ENCODE measurements at places on chromosomes 4 and X.

DNA sequence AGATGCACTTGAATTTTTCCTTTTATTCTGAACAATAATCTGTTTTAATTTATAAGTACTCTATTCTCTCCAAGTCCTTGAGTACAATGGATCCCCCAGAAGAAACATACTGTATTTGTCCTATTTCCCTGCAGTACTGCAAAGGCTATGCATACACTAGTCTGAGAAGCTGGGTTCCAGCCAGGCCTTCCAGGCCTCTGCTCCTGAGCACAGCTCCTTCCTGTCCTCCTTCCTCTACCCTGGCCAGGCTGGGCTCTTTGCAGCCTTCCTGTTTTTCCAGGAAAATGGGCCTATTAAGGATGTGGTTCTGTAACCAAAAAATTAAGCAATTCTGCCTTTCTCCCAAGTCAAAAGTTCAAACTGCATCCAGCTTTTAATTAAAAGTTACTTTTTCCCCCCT lies 68.0 kb upstream of the STIM2 start:
- DNase-seq: no peak

DNA sequence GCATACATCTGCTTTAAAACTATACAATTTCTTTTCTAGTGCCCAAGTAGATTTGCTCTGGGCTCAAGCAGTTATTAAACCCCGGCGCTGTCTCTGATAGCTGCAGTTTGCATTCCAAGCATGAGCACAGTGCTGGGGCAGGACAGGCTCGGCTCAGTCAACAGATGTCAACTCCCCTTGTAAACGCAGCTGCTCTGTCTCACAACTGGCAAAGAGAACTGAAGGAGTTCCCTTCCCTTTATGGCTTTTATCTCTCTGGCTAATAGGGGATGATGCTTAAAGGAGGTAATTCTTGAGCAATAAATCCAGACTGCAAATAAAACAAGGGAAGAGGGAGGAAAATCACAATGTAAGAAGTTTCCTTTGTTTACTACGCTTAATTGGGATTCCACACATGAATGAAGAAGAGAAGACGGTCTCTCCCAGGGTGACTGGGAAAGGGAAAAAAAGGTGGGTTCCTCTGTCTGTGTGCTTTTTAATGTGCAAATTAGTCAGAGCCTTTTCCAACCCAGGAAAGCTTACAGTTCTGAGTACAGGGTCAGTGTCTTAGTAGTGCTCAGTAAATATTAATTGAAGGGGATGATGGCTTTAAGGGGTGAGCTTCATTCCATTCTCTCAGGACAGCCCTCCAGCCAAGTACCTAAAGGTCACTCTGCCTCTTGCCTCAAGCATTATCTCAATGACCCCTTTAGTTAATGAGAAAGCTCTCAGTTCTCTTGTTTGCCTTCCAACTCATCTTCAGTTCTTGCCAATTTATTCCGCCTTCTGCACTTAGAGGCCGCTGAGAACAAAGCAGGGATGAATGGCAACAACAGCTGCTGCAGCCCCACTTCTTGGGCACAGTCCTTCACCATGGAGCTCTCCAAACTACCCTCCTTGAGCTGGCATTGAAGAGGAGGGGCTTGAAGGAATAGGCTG lies 155.7 kb upstream of the JADE1 start:
- no peak for DNase-seq

- DNase-seq: no peak
Observed at GRCh38 chr4:164977243-164978164, at the start of gene TRIM61. Gene TRIM61, minus strand, starts transcription at chr4:164977657. Its CDS starts 7,655 bp downstream, at chr4:164970002.

GRCh38 chrX:53449632-53450031 lies 15.5 kb upstream of the HSD17B10 start:
- DNase-seq: no peak

DNA sequence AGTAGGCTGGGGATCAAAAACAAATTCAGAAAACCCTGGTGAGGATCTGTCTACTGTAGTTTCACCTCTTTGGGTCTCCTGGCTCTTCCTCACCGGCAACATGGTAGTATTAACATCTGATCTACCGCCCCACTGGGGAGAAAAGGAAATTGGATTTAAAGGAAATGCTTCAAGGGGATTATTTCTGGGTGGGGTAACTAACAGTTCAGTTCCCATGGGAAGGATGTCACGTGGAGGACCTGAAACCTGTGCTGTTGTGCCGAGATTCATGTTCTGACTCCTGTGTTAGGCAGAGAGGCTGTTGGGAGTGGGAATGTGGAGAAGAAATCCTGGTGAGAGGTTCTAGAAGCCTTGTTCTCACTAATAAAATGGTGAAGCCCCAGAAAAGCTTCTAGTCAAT lies 254.4 kb downstream of the BCOR start:
- DNase-seq: peak; percentile 39

- DNase-seq: no peak
Observed at GRCh38 chr4:136754810-136755530, 777.3 kb downstream of the PCDH18 start.

DNA sequence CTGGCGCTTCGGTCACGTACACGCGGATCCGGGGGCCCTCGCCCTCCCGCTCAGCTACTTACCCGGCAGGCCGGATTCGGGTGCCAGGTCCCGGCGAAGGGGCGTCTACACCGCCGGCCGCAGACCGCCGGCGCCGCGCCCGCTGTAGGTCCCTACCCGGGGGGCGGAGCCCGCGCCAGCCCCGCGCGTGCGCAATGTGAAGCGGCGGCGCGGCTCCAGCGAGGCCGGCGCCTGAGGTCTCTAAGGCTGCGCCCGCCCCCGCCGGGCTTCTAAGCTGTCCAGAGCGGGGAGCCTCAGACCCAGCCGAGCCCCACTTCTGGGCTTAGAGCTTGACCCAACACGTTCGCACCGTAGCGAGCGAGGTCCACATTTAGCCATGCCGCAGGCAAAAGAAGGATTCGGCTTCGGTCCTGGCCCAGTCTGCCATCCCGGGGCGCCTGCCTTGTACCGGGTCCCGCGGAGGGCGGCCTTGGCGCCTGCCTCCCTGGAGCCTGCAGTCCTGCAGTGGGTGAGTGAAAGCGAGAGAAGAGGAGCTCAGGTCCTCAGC lies at the start of gene ZNF518B:
TSS of gene ZNF518B (minus strand) at position 172 of the 547 bp plus-strand sequence. CDS start 11,098 bp downstream, outside the sequence.
- DNase-seq: peak; percentile 3

DNA sequence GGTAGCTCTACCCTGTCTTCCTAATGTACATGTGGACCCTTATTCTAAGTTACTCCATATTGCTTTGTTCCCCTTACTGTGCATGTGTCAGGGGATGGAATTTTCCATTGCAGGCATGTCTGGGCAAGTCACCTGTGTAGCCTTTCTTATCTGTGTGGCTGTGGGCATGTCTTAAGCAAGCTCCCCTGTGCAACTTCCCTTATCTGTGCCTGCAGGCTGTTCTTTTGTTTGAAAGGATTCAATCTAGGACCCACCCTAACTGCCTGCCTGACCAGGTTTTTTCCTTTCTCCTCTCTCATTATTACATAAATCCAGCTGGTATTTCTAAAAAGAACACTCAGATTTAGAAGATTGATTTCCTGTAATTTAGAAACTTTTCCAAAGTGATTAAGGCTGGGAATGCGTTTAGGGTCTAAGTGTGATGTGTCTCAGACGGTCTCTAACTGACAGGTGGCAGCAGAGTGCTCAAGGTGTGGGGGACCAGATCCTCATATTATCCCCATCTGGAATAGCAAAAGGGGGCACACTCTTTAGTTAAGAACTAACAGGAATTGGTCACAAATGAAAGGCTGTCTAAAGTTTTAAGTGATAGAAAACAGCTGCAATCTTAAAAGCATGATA lies 198.9 kb upstream of the PPP1R2C start:
- DNase-seq: no peak

DNA sequence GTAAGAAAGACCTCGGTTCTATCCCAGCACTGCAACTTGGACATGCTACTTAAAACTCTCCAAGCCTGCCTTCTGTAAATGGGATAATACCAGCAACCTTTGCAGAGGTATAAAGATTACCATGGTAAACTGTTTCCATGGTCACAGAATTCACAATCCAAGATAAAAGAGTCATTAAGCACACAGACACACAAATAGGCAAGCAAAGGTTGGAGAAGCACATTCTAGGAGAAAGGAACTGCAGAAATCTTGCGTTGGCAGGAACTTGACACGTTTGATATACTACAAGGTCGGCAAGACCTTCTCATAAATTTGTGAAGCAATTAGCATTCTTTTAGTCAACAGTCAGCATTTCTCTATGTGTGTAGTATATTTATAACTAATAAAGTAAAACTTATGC lies 12.3 kb upstream of the CHRNA9 start:
- DNase-seq: no peak

- no peak for DNase-seq
Observed at GRCh38 chr4:82419451-82419850, 10.8 kb downstream of the HNRNPDL start.

GRCh38 chrX:45758319-45758718 lies 557.6 kb upstream of the DIPK2B start:
- no peak for DNase-seq

- no peak for DNase-seq
Observed at GRCh38 chr4:59938166-59938565, 1262.0 kb upstream of the ADGRL3 start.

DNA sequence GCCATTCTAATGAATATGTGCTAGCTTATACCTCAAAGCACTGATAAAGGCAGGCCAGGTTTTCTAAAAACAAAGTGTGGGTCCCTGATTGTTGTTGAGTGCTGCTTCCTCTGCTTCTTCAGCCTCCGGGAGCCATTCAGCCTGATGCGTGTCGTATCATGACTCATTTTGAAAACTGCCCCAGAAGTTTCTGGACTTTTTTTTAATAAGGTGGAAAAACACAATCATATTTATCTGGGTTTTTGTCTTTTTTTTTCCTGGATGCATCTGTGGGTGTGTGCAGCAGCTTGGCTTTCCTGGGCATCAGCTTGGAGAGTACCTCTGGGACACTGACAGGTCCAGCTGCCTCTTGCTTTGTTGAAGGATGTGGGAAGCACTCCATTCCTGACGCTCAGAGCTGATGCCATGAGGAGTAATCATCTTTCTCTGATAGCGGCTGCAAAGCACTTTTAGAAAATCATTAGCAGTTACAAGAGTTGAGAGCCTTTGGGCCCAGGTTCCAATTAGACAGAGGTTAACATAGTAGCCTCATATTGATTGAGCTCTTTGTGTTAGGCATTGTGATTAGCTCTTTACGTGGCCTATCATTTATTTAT lies 66.9 kb downstream of the PARM1 start:
- no peak for DNase-seq

DNA sequence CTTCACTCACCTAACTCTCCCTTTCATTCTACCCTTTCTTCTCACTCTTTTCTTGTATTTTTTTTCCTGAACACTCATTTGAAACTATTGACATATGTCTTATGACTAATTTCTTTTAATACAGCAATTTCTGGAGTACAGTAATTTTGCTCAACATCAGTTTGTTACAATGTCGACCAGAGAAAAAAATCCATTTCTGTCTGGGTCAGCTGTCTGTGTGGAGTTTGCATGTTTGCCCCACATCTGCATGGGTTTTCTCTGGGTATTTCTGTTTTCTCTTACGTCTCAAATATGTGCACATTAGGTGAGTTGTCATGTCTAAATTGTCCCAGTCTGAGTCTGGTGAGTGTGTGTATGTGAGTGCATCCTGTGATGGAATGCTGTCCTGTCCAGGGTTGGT lies 294.8 kb downstream of the HS3ST1 start:
- no peak for DNase-seq

DNA sequence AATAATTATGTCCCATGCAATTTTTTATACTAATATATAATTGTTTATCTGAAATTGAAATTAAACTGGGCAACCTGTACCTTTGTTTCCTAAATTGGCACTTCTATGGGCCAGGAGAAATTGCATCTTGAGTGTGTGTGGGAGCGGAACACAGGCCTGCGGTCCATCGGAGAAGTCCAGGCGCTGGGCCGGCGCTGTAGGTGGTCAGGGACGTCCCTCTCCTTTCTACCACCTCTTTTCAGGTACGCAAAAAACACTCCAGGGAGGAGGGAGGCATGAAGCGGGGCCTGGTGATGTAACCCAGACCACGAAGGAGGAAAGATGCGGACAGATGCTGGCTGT lies 717 bp downstream of the MGAT4D start:
- no peak for DNase-seq

- DNase-seq: no peak
Observed at GRCh38 chr4:89563431-89563830, 255.8 kb upstream of the GPRIN3 start.

GRCh38 chrX:156001001-156001666 lies 3.6 kb downstream of the IL9R start:
- DNase-seq: no peak

DNA sequence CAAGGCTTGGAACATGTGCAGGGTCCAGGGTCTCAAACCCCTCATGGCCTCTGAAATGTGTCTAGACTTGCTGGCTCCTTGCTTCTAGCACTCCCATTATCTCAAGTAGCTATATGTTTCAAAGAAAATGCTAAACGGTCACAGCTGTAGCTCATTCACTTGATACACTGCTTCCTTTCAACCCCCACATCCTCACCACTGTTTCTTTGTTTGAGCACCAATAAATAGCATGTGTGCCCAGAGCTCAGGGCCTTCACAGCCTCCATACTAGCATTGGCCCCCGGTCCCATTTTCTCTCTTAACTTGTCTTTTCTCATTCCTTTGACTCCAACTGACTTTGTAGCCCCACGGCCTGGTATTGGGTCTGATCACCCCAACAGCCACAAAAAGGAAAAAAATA lies 801.8 kb downstream of the STIM2 start:
- DNase-seq: no peak

GRCh38 chrX:69289046-69289792 lies 124.0 kb upstream of the PJA1 start:
- DNase-seq: no peak

DNA sequence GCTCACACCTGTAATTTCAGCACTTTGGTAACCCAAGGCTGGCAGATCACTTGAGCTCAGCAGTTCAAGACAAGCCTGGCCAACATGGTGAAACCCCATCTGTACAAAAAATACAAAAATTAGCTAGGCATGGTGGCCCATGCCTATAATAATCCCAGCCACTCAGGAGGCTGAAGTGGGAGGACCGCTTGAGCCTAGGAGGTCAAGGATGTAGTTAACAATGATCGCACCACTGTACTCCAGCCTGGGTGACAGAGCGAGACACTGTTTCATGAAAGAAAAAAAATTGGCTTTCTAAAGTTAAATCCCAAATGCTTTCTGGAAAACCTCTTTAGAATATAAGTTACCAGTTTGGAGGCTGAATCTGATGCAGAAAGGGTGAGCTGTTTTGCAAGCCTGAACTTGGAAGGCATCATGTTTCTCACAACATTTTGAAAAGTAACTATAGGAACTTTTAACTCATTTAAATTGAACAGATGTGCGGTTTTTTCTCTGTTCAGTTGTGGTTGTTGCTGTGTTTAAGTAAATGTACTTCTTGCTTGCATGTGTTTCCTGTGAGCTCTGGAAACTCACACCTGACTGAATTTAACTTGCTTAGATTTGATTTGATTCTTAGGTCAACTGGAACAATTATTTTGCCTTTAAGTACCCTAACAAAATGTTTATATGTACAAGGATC lies 39.8 kb upstream of the TMEM131L start:
- no peak for DNase-seq

GRCh38 chr4:92241094-92241493 lies 62.7 kb upstream of the GRID2 start:
- DNase-seq: no peak

Measured in DMS153 (cell line).